Spleen (tissue), 13 donors: ENCODE measurements at places on chromosomes 3 and 15. TPM values are rescaled to one million over a fixed set of nuclear protein-coding genes. Genes with fewer than 3 reads are reported as not detected.

DNA sequence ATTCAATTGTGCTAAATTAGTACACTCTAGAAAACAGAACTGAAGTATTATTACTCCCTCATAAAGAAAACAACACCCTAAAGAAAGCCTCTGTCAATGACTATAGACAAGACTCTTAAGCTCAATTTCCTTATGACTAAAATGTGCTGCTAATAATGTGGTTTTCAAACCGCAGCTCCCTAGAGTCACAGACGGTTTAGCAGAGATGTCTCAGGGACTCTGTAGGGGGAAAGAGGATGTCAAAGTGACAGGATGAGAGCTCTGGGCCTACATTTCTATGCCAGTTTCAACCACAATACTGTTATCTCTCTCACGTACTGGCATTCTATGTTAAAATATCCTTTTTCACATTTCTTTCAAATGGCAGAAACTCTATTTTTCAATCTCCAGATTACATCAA is 37.6 kb upstream of the WDR49 start:
- no peak overlapping the region for H3K27ac ChIP-seq
- no peaks in the 10 kb centered on the region for H3K27me3 ChIP-seq
- DNase-seq = no peak

GRCh38 chr3:130619196-130619595 is 102.2 kb downstream of the COL6A6 start:
- no peaks in the 10 kb centered on the region for H3K36me3 ChIP-seq
- no peaks in the 10 kb centered on the region for H3K4me1 ChIP-seq
- H3K27me3 ChIP-seq = no peaks in the 10 kb centered on the region

KCNMB2 gene
- total RNA-seq = 0.70 TPM

DNA sequence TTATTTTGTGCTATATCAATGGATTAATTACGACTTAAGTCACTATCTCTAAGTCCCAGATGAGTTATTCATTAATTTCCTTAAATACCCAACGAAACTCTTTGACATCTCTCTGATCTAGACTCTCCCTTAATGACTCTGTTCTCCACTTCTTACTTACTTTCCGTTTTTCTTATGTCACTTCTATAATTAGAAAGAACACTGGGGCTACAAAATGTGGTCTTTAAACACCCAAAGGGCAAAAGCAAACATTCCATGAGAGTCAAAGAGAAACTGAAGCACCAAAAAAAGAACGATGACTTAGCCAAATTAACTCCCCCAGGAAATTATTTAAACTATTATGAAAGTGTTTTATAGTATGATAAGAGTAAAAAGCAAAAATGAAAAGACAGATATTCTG is 166.4 kb upstream of the UBE2E2 start:
- no peaks in the 10 kb centered on the region for H3K36me3 ChIP-seq
- H3K4me1 ChIP-seq = peaks cover 9% of the 10 kb centered on the region
- no peak overlapping the region for H3K27ac ChIP-seq
- no peak overlapping the region for H3K4me3 ChIP-seq

- H3K27me3 ChIP-seq = no peaks in the 10 kb centered on the region
- H3K27ac ChIP-seq = peak overlapping the region; percentile 62
- peak overlapping the region; percentile 14 for H3K4me3 ChIP-seq
- DNase-seq = no peak
- H3K4me1 ChIP-seq = peaks cover 6% of the 10 kb centered on the region
Measured at GRCh38 chr15:100520132-100520921, 8.4 kb downstream of the CERS3 start.

GRCh38 chr15:49026700-49027099 is 19.5 kb downstream of the SECISBP2L start:
- DNase-seq = no peak
- H3K27me3 ChIP-seq = no peaks in the 10 kb centered on the region
- H3K4me1 ChIP-seq = no peaks in the 10 kb centered on the region
- H3K27ac ChIP-seq = no peak overlapping the region
- no peak overlapping the region for H3K4me3 ChIP-seq
- no peaks in the 10 kb centered on the region for H3K36me3 ChIP-seq

DNA sequence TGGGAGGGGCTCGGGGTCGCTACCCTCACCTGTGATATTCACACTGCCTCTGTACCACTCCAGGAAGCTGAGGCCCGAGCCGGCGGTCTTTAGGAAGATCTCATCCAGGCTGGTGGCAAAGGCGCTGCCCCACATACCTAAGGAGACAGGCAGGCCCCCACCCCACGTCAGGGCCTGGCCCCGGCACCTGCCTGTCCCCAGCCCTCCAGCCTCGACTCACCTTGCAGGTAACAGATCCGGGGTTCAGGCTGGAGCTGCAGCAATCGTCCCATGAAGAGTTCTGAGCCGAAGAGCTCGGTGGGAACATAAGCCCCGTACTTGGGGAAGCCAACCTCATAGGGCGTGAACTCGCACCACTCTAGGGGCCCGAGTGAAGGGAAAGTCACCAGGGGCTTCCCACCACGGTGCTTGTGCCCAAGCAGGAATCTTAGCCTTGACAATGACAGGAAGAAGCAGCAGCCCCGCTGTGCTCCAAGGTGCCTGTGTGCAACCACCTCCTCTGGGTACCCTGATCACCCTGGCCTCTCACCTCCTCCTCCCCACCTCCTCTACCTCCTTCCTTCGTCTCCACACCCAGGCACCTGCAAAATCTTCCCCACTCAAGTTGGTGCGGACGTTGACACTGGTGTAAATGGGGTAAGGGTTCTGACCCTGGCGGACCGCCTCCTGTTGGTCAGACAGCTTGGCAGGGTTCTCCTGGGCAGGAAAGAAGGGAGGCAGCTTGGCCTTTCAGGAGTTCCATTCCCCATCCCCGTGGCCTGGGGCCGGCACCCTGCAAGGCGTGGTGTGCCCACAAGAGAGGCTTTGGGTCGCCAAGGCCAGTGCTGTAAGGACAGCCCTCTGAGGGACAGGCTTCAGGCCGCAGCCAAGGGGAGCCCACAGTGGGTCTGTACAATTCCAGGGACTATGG is 10.6 kb downstream of the PLA2G4F start:
- no peak overlapping the region for H3K4me3 ChIP-seq
- peak; percentile 48 for DNase-seq
- H3K36me3 ChIP-seq = no peaks in the 10 kb centered on the region
- no peaks in the 10 kb centered on the region for H3K27me3 ChIP-seq

DNA sequence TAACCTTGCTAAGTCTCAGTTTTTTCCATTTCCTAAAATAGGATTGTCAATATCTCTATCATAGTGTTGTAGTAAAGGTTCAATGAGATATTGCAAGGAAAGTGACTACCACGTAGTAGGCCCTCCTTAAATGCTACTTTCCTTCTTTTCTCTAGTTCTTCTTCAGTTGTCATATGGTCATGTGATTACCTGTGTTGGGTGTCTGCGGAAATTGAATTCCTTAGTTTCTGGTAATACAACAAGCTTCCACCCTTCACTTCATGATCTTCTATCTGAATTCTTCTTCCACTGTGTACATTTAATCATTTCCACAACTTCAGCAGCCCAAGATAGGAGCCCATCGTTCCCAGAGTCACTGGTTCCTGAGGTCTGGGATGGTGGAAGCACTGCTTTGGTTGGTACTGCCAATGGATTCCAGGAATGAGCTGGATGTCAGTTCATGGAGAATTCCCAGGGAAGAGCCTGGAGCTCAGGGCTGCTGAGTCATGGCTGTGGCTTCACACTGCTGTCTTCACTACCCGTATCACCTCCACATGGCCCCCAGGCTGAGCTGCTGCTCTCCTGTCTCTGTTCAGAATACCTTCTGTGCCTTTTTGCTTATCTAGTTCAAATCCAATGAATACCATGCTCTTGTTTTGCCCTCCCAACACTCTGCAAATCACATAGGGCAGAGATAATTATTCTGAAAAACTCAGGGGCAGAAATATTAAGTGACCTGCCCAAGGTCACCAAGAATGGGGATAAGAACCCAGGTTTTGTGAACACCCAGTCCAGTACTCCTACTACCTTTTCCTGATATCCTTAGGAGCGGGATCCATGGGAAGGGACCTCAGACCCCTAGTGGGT is 98.6 kb downstream of the RPL39L start:
- H3K27ac ChIP-seq = peak overlapping the region; percentile 62
- peaks cover 69% of the 10 kb centered on the region for H3K4me1 ChIP-seq

GRCh38 chr3:125300416-125300815 is 74.7 kb downstream of the ZNF148 start:
- peaks cover 53% of the 10 kb centered on the region for H3K4me1 ChIP-seq
- DNase-seq = no peak
- H3K27me3 ChIP-seq = no peaks in the 10 kb centered on the region

DNA sequence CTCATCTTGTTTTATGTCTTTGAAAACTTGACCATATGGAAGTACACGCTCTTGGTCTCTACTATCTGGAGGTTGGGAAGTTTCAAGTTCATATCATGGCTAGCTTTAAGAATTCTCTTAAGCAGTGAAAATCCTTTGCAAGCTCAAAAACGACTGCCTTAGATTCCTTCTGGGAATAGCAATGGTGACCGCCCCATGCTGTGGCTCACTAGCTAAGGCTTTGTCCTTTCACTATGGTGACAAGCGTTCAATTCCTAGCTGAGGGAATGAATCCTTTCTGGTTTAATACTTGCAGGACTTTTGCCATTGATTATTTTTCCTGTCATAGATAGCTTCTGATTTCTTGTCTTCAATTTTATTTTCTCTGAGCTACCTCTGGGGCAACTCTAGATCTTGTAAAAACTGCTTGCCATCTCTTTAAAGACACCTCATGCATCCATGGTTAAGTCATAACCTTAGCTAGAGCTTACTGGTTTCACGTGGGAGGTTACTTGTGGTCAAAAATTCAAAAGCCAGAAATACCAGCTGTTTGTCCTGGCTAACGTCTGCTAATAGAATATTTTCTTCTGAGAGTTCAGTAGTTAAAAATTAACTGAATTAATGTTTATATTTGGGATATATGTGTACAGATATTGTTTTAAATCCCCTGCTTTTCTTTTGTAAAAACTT is 673.4 kb upstream of the CBLB start:
- DNase-seq = no peak
- H3K27ac ChIP-seq = no peak overlapping the region
- H3K36me3 ChIP-seq = no peaks in the 10 kb centered on the region
- no peaks in the 10 kb centered on the region for H3K4me1 ChIP-seq

DNA sequence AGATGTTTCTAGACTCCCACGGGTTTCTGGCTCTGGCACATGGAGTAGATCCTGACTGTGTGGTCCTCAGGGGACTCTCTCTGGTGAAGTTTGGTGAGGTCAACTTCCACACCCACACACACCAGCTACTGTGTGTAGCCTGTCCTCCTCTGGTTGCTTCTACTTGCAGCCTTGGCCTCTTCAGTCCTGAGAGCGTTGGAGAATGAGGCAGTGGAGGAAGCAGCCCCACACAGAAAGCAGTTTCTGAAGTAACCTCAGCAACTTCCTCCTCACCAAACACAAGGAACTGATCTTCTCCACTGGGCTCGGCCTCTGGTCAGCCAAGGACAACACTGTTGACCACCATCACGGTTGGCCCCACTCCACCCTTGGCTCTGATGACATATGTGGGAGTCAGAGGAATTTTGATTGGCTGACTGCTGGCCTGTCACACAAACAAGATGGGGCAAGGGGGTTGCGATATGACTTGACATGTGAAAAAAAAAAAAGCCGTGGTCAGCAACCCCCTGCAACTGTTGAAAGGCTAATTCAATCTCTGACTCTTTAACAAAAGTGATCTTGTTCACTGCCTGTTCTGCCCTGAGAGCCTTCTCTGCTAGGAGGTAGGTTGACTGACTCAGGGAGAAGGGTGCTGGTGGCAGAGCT is 19.6 kb downstream of the CD86 start:
- peak overlapping the region; percentile 81 for H3K27ac ChIP-seq
- H3K4me1 ChIP-seq = peaks cover 58% of the 10 kb centered on the region
- no peak overlapping the region for H3K4me3 ChIP-seq
- DNase-seq = peak; percentile 76
- no peaks in the 10 kb centered on the region for H3K36me3 ChIP-seq
- no peaks in the 10 kb centered on the region for H3K27me3 ChIP-seq

MSL2 gene
- total RNA-seq = 59.5 TPM

GRCh38 chr15:56491110-56491722 is 26.3 kb upstream of the MNS1 start:
- no peak for DNase-seq
- H3K27ac ChIP-seq = no peak overlapping the region
- H3K4me1 ChIP-seq = no peaks in the 10 kb centered on the region
- no peaks in the 10 kb centered on the region for H3K36me3 ChIP-seq
- no peaks in the 10 kb centered on the region for H3K27me3 ChIP-seq
- no peak overlapping the region for H3K4me3 ChIP-seq
